ENCODE measurements at places on chromosomes 4 and X.
A peak's percentile ranks its signal among the peaks of the same experiment; 100 is the strongest.

GRCh38 chr4:188372829-188373228 lies 233.6 kb downstream of the TRIML1 start:
- no peak for DNase-seq

DNA sequence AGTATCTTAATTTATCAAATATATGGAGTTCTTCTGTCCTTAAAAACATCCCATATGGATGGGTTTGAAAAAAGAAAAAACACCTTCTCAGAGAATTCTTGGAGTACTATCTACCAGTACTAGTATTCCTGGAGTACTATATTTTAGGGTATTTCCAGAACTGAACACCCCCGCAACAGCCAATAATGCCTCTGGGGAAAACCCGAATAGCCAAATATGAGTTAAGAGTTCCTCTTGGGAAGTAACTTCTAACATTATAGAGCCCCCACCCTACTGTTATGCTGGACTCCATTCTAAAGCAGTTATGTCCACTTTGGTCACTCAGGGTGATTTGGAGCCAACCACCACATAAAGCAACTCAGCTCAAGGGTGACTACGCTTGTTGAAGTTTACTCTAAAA lies 115.0 kb upstream of the RASGEF1B start:
- DNase-seq = no peak

- DNase-seq = no peak
Measured at GRCh38 chr4:19178835-19179234, 1072.9 kb upstream of the SLIT2 start.

GRCh38 chr4:164956766-164957643 lies 20.5 kb downstream of the TRIM61 start:
- peak; percentile 80 for DNase-seq

DNA sequence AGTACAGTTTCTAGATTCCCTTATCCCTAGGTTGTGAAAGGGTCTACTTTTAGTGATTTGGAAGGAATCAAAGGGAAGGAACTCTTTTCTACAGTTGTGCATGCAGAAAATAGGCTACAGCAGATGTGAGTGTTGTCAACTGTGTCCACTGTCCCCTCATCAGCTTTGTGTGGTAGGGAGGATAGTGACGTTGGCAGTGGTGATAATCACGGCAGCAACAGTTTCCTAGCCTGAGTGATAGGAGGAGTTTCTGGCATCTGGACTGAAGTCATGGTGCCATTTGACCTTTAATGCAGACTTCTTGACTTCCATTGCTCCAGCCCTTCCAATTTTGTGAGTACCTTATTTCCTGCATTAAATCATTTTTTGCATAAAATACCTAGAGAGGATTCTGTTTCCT lies 39.3 kb downstream of the SRPX start:
- DNase-seq = no peak

Data from GM06990 (cell line).